Ammon's horn (tissue), 1 donor: ENCODE measurements at places on chromosomes 6 and 20.

GRCh38 chr20:59603781-59604541, at the start of gene PHACTR3:
TSS of gene PHACTR3 (plus strand) at chr20:59604540. CDS start at chr20:59605015, 475 bp downstream.
- peak; percentile 79 for DNase-seq

DNA sequence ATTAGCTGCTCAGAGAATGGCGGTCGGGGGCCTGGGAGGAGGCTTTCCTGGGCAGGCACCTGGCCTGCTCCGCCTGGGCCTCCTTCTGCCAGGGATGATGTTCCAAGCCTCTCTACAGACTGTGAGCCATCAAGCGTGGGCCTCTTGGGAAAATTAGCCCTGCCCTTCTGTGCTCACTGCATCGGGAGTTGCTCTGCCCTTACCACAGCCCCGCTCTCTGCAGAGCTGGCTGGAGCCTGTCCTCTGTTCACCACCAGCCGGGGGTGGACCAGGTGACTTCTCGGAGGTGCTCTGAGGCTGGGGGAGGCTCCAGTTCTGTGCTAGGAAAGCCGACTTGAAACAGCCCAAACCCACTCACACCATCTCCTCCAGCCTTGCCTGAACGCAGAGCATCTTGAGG, 24.2 kb downstream of the MDGA1 start:
- peak; percentile 35 for DNase-seq

DNA sequence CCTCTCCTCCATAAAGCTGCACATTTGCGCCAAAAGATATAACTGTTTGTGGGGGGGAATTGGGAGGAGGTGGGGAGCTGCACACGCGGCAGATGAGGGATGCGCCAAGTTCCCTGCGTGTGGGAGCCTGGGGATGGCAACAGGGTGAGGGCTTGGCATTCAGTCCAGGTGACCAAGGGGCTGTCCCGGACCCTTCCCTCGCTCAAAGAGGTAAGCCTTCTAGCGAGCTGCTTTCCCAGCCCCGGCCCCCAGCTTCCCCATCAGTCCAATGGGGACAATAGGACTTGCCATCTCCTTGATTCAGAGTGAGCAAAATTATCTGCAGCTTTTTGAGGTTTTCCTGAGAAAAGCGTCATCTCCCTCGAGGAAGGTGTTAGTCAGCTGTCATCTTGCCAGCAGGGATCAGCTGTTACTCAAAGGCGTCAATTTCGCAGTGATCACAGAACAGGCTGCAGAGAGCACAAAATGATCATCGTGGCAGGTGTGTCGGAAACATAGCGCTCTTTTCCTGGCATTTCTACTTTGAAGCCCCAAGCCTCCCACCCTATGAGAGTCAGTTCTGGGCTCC, 21.3 kb downstream of the ZNF831 start:
- no peak for DNase-seq

- DNase-seq: no peak
These were observed 79.2 kb downstream of the EPM2A start for GRCh38 chr6:145656128-145656527.

GRCh38 chr6:72182337-72183246, 296.2 kb downstream of the RIMS1 start:
- peak; percentile 20 for DNase-seq

GRCh38 chr6:114580882-114581281, 238.1 kb upstream of the HS3ST5 start:
- no peak for DNase-seq

DNA sequence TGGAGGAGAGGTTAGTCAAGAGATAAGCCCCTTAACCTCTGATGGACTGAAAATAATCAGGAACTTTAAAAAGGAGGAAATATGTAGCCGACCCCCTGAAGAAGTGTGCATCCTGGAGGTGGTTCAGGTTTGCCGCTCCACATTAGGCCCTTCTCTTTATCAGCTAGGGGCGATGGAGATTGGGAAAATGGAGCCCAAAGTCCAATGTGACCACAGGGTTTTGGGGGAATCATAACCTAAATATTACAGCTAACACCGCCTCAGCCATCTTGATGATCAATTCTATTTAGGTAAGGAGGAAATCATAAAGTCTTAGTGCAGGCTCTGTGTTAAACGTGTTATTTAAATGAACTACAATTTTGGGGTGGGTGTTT, 1.2 kb downstream of the OGFRL1 start:
- DNase-seq: no peak
